Muscle of leg (tissue), 16 donors: ENCODE measurements at places on chromosomes 16 and 17. TPM values are rescaled to one million over a fixed set of nuclear protein-coding genes. Genes with fewer than 3 reads are reported as not detected.

GRCh38 chr16:89475144-89475543, 15.2 kb downstream of the ANKRD11 start:
- peaks cover 30% of the 10 kb centered on the region for H3K4me1 ChIP-seq
- no peak overlapping the region for H3K4me3 ChIP-seq
- no peaks in the 10 kb centered on the region for H3K27me3 ChIP-seq
- no peak for DNase-seq

DNA sequence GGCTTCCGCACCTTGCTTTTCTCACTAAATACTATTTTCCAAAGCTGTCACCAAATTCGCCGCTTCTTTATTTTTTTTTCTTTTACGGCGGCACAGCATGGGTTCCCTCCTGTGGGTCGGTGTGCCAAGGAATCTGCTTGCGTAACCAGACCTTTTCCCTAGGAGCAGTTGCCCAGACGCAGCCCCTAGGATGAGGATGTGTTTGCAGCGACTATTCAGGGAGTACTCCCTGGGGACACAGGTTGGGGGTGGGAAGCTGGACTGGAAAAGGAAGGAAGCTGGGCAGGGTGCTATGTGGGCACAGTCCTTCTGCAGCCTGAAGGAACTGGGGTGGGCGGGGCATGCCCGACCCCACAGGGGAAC, 49.0 kb upstream of the ZCCHC14 start:
- H3K4me3 ChIP-seq: no peak overlapping the region
- no peaks in the 10 kb centered on the region for H3K36me3 ChIP-seq
- no peak for DNase-seq

- no peaks in the 10 kb centered on the region for H3K4me1 ChIP-seq
- H3K36me3 ChIP-seq: peaks cover 7% of the 10 kb centered on the region
- no peaks in the 10 kb centered on the region for H3K27me3 ChIP-seq
- no peak for DNase-seq
- H3K4me3 ChIP-seq: no peak overlapping the region
These were observed 109.9 kb downstream of the TANC2 start for GRCh38 chr17:63075969-63076368.

DNA sequence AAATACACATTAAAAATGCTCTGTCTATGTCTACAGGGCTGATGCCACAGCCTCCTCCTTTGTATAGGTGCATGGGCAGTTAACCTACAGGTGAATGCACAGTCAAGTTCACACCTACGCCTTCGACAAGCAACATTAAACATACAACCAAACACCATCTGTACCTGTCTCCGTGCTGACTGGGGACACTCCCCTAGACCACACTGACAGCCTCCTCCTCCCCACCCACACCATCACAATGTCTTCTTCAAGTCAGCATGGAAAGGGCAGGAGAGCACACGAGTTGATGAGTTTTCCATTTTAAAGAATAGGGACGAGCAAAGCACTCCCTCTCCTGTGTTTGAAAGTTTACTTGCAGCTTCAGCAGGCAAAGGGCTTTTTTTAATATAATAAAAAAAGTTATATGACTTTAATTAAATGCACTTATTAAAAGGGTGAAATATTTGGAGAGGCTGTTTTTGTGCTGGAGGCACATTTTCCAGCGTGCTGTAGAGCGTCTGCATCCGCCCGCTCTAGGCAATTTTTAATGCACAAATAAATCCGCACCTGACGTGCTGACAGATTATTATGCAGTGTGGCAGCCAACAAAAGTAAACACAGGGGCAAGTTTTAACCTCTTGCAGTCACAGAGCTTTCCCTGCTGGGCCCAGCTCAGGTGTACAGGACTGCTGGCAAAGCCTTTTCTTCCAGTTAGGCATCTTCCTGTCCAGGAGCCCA, 367.9 kb downstream of the SOX9 start:
- H3K27ac ChIP-seq: no peak overlapping the region
- DNase-seq: no peak
- no peaks in the 10 kb centered on the region for H3K4me1 ChIP-seq
- H3K27me3 ChIP-seq: peaks cover 13% of the 10 kb centered on the region

Gene MMP25
- 0.58 TPM for total RNA-seq
